ENCODE measurements at places on chromosomes 5 and 9.

GRCh38 chr5:3216386-3216785 is 379.2 kb upstream of the IRX1 start:
- no peak for ATAC-seq

DNA sequence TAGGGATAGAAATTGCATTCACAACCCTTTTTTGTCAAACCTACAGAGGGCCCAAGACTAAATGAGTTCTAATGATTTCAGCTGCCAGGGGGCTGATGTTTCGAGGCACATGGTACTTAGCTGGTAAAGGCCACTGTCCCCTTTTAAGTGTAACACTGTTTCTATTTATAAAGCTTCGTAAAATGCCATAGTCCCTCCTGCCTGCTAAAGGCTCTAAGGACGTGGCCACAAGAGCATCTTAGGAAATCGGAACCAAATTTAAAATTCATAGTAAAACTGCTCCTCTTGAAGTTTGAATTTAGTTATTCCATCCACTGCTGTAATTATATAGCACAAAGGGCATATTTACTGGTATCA is 170.3 kb upstream of the WWC1 start:
- no peak for ATAC-seq

DNA sequence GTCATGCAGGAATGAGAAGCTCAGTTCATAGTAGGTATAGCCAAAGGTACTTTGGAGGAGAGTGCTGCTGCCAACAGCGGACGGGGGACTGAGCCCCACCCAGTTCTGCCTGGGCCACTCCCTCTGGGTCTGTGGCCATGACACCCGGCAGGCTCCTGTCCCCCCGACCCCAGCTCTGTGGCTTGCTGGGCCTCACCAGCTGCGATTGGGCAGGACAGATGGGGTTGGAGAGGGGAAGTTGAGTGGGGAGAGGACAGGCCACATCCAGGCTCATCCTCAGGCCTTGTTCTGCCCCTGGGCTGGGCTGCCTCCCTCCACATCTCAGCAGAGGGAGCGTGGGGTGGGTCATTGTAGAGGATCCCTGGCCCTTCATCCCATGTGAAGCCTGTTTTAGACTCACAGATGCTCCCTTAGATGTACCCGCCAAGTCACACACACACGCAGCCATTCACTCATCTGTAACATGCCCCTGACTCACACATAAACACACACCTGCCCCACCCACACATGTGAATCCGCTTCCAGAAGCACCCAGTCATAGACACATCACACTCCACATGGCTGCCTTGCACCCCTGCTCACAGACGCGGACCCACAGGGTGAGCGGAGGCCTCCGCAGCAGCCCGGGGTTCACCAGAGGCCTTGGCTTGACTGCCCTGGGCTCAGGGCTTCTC is 48.8 kb downstream of the NTNG2 start:
- peak; percentile 77 for ATAC-seq

GRCh38 chr9:136482793-136483588 is at the start of gene SEC16A:
SEC16A (minus strand) TSS chr9:136483040; CDS start chr9:136477615, 5,425 bp downstream.
- peak; percentile 77 for ATAC-seq

GRCh38 chr5:429453-430188 is 13.4 kb upstream of the EXOC3 start:
- no peak for ATAC-seq

DNA sequence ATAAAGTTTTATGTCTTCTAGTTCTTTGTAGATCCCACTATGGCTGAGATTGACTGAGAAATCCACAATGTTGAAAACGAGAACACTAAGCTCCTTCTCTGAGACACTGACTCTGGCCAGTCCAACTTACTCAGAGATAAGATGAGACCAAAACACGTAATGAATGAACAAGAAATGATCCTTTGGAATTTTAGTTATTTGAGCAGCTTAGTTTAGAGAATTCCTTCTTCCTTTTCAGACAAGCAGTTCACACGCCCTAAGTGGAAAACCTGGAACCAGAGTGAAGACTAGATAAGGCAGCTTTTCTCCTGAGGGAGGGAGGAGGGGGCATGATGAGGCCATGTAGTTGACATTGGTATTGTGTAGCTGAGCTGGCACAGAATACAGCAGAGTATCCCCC is 139.6 kb downstream of the GABRB2 start:
- ATAC-seq: no peak

GRCh38 chr9:97438666-97439065 is 26.8 kb downstream of the TDRD7 start:
- no peak for ATAC-seq

- ATAC-seq: no peak
These were observed 40.8 kb downstream of the WHRN start for GRCh38 chr9:114464281-114465051.

DNA sequence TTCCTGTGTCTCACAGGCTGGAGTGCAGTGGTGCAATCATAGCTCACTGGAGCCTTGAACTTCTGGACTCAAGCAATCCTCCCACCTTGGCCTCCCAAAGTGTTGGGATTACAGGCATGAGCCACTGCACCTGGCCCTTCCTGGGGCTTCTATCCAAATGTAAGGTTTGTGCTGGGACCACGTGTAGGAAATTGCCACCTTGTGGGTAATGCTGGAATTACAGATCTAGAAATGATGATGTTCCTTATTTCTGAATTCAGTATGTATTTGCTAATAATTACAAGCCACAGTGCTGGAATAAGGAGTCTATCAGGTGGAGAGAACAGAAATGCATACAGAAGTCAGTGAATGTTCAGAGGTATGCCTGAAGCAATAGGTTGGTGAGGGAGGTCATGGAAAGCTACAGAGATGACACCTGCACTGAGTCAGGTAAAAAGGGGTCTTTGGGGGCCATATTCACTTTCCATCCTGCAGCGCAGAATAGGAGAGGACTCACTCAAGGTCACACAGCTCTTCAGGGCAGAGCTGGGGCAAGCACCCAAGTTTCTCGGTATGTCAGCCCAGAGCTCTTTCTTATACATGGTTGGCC is 8.8 kb upstream of the IGFBPL1 start:
- no peak for ATAC-seq

- no peak for ATAC-seq
These were observed 9.7 kb downstream of the SLC12A7 start for GRCh38 chr5:1101961-1102713.

DNA sequence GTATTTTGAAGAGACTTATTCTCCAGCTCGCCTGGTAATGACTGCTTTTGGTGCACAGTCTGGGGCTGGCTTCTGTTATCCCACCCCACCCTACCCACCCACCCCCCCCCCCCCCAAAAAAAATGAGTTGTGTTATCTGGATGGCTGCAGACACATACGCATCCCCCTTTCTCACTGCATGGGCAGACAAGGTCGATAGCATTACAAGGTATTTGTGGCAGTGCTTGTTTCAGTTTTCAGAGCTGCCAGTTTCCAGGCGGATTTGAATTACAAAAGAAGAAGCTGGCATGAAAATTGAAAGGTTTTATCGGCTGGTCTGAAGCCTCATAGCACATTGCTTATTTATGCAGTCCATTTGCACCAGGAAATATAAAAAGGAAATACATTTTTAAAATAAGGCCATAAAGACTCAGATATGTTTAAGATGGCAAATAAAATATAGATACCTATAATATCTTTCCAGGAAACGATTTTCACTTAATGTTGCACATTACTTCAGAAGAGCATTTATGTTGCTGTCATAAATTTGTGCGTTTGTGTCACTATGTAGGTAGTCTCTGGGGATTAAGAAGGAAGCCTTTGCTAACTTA is 85.1 kb upstream of the GRHPR start:
- ATAC-seq: no peak

DNA sequence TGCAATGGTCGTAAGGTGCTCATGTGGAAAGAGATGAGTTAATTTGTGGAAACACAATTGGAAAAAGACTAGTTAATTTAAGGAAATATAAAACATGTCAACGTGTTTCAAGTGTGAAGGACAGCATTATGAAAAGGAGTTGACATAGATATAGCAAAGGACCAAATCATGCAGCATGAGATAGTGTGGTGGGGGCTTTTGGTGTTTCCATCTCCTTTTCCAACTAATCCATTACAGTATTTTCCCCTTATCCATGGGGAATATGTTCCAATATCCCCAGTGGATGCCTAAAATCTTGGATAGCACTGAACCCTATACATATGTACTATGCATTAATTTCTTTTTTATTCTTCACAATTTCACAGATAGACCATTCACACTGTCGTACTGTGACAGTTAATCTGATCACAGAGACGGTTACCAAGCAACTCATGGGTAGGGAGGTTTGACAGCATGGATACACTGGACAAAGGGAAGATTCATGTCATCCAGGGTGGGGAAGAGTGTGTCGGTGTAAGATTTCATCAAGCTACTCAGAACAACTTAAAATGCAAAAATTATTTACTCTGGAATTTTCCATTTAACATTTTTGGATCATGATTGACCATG is 238.6 kb downstream of the CDH12 start:
- ATAC-seq: no peak

GRCh38 chr5:176673651-176674583 is 26.6 kb downstream of the TSPAN17 start:
- ATAC-seq: no peak

DNA sequence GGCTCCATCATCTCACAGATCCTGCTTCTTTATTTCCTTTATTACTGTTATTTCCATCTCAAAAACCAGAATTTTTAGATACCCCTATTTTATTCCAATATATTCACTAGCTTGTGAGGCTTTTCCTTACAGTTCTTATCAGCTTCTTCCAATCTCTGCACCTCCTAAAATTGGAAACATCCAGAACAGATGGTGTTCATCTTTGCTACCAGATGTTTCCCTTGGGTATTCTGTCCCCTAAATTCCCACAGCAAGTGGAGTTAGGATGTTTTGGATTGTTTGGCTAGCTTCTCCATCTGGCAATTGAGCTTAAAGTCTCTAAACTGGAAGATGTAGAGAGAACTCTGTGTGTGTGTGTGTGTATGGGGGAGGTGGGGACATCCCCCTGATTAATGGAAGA is 580.4 kb downstream of the DTWD2 start:
- ATAC-seq: no peak

- no peak for ATAC-seq
These were observed 81.5 kb downstream of the LMNB1 start for GRCh38 chr5:126858441-126858840.

DNA sequence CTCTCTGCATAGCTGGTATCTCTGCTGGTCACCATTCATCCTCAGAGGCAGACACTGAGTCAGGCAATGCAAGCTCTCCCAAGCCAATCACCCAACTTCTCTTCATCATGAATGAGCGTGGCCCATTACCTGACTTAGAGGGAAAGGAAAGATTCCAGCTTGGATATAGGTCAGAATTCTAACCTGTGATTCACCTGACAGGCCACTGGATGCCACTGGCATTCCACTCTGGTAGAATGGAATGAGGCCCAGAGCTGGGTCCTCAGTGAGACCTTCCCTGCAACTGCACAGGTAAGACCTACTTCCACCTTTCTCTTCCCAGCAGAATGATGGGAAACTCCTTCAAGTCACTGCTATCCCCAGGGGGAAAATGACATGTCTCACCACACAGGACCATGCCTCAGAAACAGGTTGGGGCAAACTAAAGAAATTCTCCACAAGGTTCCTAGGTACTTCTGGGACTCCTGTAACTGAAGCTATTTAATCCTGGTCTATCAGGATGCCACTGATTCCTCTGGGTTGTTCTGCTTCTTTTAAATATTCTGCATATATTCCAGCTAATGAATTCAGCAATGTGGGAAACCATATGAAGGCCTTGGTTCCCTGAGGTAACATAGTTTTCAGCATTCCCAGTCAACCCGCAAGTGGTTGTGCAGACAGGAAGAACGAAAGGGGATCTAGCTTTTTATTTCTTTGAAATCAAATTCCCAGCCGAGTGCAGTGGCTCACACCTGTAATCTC is 62.0 kb downstream of the SUSD1 start:
- ATAC-seq: peak; percentile 51

GRCh38 chr9:111740739-111741138 is 54.0 kb downstream of the SHOC1 start:
- no peak for ATAC-seq

DNA sequence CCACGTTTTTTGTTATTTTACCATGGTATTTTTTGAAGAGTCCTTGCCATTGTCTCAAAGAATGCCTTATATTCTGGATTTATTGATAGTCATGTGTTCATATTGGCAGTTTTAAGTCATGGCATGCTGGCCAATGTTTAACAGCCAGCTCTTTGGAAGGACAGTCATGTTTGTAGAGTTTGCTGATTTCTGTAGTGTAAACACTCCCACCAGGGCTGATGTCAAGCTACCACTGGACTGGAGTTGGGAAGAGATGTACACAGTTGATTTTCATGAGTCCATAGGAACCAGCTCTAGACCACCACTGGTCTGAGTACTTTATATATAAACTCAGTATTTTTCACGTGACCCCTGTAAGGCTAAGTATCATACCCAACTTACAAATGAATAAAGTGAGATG is 125.2 kb upstream of the DHFR start:
- ATAC-seq: no peak

GRCh38 chr5:127997201-127997704 is 86.3 kb upstream of the SLC12A2 start:
- ATAC-seq: no peak

- ATAC-seq: no peak
These were observed 35.9 kb upstream of the PWWP2A start for GRCh38 chr5:160155017-160155750.

DNA sequence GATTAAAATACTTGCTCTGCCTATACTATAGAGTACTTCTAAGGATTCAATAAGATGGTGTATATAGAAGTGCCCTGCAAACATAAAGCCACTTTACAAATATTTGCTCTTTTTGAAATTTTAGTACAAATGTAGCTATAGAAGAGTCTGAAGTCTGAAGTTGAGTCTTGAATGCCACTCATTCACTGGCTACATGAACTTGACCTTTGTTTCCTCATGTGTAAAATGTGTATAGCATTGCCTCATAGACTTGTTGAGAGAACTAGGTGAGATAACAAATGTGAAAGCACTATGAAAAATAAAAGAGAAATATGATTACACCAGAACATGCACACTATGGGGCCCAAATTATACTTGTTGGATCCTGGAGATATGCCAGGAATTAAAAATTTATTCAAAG is 244.7 kb downstream of the SEC61B start:
- no peak for ATAC-seq

- ATAC-seq: no peak
These were observed 168.1 kb downstream of the KDM4C start for GRCh38 chr9:6925836-6926235.

DNA sequence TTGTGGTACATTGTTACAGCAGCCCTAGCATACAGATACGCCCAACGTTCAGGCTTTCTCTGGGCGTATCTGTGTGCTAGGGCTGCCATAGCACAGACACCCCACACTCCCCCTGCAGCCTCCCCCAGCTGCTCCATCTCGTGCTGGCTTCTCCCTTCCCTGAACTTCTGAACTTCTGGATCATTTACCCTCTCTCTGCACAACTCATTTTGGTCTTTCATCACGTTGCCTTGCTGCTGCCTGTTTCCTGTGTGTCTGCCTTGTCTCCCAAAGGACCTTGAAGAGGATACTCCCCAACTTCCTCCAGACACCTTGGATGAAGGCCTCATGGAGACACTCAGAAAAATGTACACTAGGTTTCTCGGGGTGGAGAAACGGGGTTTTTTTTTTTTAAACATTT is 37.3 kb downstream of the SLIT3 start:
- ATAC-seq: no peak

- ATAC-seq: no peak
These were observed 158.1 kb downstream of the DAB2IP start for GRCh38 chr9:121809356-121810050.

GRCh38 chr9:114107286-114108001 is 8.4 kb upstream of the KIF12 start:
- peak; percentile 44 for ATAC-seq

- ATAC-seq: no peak
These were observed 404.0 kb upstream of the FAM174A start for GRCh38 chr5:100131161-100131560.

Measured in activated T-helper 17 cell treated with anti-CD3 and anti-CD28 coated beads, Interleukin-2, amount 50 U/mL, for 72 hours (primary cell).